ENCODE measurements at places on chromosomes 3 and 15.
A peak's percentile ranks its signal among the peaks of the same experiment; 100 is the strongest.

- DNase-seq, result no peak
Observed at GRCh38 chr3:46469680-46470357, 5.1 kb upstream of the LTF start.

- DNase-seq, result no peak
Observed at GRCh38 chr15:55126111-55126510, 70.6 kb downstream of the RSL24D1 start.

GRCh38 chr3:129616713-129617112 lies 10.2 kb upstream of the PLXND1 start:
- DNase-seq, result no peak

DNA sequence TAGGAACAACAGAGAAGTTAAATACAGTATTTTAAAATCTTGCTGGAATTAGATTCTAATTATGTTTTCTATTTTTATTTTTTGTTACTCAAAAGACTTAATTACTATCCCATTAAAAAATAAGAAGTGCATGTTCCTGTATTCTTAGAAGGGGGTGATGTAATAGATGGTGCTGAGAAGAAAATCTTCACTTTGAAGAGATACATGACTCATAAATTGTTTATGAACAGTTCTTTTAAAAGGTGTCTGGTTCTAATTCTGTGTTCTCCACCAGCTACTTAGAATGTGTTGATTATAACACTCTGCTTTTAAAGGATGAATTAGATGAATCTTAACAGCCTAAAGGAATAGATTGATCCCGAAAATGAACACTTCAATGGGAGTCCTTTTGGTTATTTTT lies 8.2 kb downstream of the RCN2 start:
- DNase-seq, result no peak

DNA sequence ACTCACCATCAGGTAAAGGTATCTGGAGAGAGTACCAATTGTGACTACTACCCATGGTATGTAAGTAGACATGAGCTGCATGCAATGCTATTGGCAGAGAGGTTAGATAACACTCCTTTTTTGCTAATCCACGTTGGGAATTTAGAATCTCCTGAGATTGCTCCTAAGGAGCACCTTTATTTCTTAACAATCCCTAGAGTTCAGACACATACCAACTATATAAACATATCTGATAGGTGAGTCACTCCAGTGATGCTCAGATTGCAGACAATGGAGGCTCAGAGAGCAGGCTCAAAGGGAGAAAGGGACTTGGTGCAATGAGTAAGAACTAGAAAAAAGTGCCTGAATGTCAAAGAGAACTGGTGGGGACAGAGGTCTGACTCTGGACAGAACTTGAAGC lies 47.0 kb upstream of the LRRFIP2 start:
- no peak for DNase-seq

GRCh38 chr3:150372320-150372719 lies 35.8 kb upstream of the TSC22D2 start:
- no peak for DNase-seq

DNA sequence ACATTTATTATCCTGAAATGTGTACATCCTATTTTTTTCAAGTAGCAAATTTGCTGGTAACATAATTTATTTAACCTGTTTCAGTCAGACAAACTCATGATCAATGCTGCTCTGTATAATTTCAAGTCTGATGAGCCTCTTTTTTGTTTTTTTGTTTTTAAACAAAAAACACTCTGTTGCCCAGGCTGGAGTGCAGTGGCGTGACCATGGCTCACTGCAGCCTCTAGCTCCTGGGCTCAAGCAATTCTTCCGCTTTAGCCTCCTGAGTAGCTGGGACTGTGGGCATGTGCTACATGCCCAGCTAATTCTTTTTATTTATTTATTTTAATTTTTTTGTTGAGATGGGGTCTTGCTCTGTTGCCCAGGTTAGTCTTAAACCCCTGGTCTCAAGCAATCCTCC lies 40.1 kb upstream of the CAPN3 start:
- no peak for DNase-seq

DNA sequence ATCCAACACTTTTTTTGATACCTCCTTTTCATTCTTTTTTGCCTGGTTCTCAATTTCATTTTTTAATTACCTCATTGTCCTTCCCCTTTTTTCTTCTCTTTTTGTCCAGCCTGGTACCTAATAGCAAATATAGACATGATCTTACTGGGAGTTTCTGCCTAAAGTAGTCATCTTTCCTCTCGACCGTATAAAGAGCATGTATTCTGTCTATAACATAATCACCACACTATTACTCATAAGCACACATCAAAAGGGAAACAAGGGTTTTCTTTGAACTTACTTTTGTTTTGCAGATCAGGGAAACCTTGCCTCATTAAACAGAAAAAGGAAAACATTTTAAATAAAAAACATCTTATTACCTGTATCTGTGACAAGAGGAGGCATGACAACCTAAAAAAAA lies 33.0 kb downstream of the FAM98B start:
- no peak for DNase-seq

DNA sequence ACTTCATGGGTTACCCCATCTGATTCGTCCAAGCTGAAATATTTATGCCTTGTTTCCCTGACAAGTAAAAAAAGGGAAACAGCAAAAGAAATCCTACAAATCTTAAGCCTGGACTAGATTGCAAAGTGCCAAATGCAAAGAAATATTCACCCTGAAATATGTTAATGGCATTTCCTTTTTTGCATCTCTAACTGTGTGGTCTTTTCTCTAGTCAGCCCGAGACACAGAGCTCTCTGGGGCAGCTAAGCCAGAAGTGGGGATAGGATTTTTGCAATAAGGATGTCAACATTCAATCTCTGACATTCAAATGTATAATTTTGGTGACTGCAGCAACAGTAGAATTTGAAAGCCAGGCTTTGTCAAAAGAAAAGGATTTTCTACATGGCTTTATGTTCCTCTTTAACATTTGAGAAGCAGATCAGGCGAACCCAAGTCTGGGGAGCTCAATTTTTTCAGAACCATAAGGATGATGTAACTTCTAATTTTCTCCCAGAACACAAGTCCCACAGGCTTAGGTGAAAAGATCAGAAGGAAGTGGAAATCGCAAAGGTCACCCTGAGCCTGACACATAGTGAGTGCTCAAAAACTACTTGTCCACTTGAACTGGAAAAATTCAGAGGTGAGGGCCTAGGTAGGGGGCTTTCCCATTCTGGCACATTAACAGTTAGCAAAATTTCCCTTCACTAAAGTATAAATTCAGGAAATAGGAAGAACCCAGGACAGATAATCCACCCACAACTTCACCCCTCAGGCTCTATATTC lies 28.2 kb upstream of the KCNMB3 start:
- DNase-seq, result no peak

GRCh38 chr15:51718746-51719145 lies 18.7 kb downstream of the LYSMD2 start:
- no peak for DNase-seq

GRCh38 chr3:58666683-58667082 lies at the start of gene FAM3D:
Gene FAM3D, minus strand, starts transcription at chr3:58666774. Its CDS starts 11,211 bp downstream, at chr3:58655563.
- DNase-seq, result no peak

- no peak for DNase-seq
Observed at GRCh38 chr3:186361762-186362536, at the start of gene DGKG. Gene DGKG, minus strand, starts transcription at chr3:186362234. Its CDS starts 41,775 bp downstream, at chr3:186320459.

DNA sequence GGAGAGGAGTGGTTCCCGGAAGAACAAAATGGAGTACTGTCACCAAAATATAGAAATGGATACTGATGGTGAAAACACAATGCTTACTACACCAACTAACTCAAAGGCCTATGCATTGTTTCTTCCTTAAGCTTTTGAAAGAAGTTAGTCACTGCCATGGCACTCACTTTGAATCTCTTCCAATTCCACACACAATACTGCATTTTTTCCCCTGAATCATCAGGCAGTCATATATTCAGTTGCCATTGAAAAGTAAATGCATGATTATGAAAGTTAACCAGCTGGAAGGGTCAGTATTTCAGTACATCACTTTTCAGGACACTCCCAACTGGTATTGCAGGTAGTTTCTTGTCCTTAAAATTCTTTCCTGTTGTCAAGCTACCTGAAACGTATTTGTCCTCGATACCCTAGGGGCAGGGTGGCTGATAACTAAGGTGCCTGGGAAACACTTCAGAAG lies 9.0 kb upstream of the LRRFIP2 start:
- no peak for DNase-seq

DNA sequence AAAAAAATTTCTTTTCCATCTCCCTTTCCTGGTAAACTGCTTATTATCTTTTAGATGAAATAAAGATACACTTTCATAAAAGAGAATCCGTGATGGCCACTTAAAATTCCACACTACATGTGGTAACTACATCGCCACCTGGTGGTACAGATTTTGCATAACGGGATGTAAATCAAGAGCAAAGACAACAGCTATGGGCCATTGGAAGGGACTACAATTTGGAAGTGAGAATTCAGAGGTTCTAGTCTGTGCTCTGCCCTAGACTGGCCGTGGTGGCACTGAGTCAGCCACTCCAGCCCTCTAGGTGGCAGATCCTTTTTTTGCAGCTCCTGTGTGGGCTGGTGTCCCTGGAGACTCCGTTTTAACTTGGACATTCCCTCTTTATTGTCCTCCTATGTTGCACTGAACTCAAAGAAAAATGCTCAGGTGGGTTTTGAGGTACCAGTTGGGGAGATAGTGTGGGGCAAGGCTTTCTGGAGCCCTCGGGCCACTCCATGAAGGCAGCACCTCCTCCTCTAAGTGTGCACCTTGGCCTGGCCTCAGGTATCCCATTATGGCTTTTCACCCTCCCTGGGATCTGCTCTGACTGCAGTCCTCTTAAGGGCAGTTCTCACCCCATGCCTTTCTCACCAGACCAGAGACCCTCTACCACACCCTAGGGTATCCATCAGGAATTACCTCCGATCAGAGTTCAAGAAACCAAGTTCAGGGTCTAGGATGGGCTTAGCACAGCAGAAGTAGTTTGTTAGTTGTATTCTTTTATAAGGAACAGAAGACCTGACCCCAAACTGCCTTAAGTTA lies 54.9 kb downstream of the SPSB4 start:
- DNase-seq, result peak; percentile 1

DNA sequence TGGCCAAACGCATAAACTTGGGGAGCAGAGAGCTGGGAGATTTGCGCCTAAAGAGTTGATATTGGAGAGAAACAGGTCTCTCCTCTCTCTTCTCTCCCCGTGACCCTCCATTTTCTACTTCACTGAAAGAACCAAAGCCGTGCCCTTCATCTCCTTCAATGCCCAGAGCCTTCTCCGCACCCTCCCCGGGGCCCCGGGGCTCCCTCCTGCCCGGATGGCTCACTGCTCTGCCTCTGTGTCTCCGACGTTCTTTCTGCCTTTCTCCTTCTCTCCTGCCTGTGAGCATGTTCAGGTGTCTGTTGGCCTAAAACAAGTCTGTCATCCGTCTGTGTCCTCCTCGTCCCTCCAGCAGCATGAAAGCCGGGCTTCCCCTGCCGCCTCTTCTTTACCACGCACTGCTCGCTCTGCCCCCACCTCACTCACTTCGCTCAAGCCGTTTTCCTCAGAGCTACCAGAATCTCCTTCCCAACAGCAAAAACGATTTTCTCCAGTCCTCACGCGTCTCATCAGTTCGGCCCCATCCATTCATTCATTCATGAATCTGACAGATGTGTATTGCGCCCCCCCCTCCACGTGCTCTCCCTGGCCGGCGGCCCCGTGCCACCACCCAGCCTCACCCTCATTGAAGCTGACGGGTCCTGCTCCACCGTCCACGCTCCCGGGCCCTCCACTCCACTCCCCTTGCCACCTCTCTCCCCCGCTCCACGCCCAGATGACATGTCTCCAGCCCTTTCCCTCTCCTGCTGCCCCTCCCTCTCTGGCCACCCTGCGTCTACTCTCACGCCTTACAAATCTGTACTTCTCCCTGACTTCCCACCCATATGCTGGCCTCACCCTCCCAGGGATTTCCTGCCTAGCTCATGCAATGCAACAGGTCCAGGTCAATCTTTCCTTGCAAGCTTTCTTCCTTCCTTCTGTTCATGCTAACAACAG lies 10.2 kb downstream of the MUC4 start:
- no peak for DNase-seq

DNA sequence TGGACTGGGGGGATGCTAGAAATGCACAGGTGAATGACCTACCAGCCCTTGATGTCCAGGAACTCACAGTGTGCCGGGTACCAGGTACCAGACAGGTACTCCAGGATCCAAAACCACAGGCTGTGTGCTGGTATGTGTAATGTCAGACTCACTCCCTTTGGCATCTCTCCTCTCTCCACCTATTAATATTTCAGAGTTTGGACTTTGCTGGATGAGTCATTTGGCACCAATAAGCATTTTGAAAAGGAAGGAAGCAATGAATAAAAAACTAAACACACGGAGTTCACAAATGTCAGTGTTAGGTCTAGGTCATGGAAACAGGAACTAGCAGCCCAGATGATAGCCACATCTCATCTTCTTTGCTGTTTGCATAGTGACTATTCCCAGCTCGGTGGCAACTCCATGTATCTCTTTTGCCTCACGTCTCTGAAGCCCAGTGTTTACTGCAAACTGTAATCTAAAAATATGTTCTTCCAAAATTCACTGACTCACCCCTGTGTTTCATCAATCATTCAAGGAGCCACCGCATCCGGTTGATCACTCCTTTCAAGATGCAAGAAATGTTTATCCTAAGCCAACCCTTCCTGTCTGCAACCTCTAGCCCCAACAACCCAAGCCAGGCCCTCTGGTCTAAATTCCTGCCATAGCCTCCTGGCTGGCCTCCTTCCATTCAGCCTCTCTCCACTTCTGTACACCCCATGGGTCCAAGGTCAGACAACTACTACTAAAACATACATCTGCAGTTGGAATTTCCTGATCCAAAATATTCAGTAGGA lies 8.4 kb downstream of the ITGB5 start:
- DNase-seq, result no peak

DNA sequence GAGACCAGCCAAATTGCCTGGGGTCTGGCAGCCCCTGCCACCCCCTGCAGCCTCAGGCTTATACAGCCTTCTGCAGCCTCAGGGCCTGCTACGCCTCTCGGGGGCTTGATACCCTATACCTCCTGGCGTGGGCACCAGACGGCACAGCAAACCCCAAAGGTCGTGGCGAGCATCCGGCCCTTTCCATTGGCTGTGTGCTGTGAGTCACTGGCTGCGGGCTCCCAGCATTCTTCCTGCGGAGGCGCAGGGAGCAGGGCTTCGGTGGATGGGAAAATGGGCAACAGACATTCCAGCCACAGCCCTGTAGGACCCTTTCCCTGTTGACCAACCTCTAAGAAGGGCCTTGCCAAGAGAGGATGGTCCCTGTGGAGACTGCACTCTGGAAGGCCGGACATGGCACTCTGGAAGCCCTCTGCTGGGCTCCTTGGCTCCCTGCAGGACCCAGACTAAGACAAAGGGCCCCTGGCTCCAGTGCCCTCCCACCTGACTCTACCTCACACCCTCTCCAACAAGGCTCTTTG lies 59.6 kb downstream of the ITGA11 start:
- no peak for DNase-seq

Measured in NCI-H187 treated with DMSO at 0.1 percent for 48 hours (cell line).